Activated naive CD4-positive, alpha-beta T cell treated with anti-CD3 and anti-CD28 coated beads for 36 hours (primary cell): ENCODE measurements at places on chromosomes 11 and 22. TPM values are rescaled to one million over a fixed set of nuclear protein-coding genes. Genes with fewer than 3 reads are reported as not detected.

The SLC22A9 gene
- total RNA-seq: not detected

DNA sequence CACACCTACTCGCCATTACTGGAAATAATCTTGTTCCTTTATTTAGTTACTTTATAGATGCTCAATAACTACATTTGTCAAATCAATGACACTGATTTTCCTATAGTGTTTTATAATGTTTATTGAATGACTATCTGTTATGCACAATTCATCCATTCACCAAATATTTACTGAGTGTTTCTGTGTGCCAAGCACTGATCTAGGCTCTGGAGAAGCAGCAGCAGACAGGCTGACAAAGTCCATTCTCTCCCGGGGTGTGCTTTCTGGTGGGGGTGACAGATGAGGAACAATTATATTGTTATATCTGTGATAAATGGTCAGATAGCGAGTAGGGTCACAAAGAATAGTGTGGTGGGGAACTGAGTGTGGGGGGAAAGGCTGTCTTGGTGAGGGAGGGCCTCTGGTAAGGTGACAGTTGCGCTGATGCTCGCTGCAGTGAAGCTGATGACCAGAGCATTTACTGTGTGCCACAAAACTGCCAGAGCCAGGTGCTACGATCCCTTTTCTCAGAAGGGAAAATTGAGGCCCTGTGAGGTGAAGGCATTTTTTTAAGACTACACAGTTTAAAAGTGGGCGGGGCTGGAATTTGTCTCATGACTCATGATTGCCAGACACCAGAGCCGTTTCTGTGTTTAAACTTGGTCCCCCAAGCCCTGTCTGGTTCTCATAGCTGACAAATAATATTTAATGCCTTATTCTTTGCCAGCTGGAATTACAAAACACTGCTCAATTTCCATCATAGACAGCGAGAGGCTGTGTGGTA lies 10.2 kb downstream of the PACS1 start:
- H3K27me3 ChIP-seq: no peaks in the 10 kb centered on the region
- peak; percentile 90 for DNase-seq
- peak overlapping the region; percentile 78 for H3K4me3 ChIP-seq
- H3K36me3 ChIP-seq: peaks cover 19% of the 10 kb centered on the region
- H3K27ac ChIP-seq: peak overlapping the region; percentile 98

DNA sequence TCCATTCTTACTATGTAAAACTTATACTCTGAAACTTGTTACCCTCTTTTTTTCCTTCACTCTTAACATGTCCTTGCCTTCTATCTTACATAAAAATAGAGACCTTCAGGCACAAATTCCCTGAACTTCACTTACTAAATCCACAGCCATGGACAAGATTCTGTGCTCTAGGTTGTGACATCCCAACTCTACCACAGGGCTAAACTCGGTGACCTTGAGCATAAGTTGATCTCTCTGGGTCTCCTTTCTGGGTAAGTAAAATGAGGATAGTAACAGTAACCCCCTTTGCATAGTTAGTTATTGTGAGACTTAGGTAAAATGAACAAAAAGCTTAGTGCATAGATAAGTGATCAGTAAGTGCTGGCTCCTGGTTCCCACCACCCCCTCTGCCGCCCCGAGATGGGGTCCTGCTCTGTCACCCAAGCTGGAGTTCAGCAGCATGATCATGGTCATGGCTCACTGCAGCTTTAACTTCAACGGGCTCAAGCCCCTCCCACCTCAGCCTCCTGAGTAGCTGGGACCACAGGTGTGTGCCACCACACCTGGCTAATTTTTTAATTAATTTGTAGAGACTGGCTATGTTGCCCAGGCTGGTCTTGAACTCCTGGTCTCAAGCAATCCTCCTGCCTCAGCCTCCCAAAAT lies 20.1 kb downstream of the C11orf58 start:
- H3K4me1 ChIP-seq: peaks cover 19% of the 10 kb centered on the region
- H3K27me3 ChIP-seq: no peaks in the 10 kb centered on the region
- no peak overlapping the region for H3K4me3 ChIP-seq
- peaks cover 30% of the 10 kb centered on the region for H3K36me3 ChIP-seq

DNA sequence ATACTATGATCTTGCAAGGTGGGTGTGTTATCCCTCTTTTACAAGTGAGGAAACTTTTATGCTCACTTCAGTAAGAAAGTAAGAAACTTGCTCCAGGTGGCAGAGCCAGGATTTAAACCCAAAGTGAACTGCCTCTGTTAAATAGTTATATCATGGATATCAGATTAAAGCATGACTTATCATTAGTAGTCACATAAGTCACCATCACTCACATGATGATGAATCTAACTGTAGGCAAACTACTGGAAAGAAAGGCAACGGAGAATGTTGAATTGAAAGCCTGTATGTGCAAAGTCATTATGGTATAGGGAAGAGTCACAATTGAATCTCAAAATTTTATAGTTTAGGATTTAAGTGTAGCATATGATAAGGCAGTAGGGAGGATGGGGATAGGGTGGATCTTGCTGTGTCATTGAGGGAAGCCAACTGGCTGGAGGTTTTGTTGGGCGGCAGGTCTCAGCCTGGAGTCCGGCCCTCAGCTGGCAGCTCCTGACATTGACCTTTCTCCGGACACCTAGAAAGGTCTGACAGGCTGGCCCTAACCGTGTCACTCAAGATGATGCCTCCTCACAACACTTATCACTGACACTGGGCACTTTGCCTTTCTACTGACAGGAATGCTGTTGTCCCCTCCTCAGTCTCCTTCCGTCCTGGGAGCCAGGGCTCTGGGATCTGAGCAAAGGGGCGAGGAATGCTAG lies 98.3 kb downstream of the EMSY start:
- H3K36me3 ChIP-seq: peaks cover 34% of the 10 kb centered on the region
- no peak for DNase-seq
- H3K4me1 ChIP-seq: no peaks in the 10 kb centered on the region

The CARD16 gene
- 9.5 TPM for total RNA-seq

The RHBDD3 gene
- total RNA-seq: 20.5 TPM

The ADM gene
- total RNA-seq: 0.31 TPM

The EMID1 gene
- not detected for total RNA-seq

GRCh38 chr11:32023370-32024305 lies 67.2 kb upstream of the RCN1 start:
- no peak overlapping the region for H3K27ac ChIP-seq
- H3K27me3 ChIP-seq: peaks cover 7% of the 10 kb centered on the region
- H3K4me3 ChIP-seq: no peak overlapping the region
- H3K36me3 ChIP-seq: no peaks in the 10 kb centered on the region
- no peaks in the 10 kb centered on the region for H3K4me1 ChIP-seq

- no peak overlapping the region for H3K27ac ChIP-seq
- no peaks in the 10 kb centered on the region for H3K36me3 ChIP-seq
- H3K4me1 ChIP-seq: no peaks in the 10 kb centered on the region
- no peaks in the 10 kb centered on the region for H3K27me3 ChIP-seq
- no peak overlapping the region for H3K4me3 ChIP-seq
These were observed 125.5 kb upstream of the SERPIND1 start for GRCh38 chr22:20648306-20648903.

DNA sequence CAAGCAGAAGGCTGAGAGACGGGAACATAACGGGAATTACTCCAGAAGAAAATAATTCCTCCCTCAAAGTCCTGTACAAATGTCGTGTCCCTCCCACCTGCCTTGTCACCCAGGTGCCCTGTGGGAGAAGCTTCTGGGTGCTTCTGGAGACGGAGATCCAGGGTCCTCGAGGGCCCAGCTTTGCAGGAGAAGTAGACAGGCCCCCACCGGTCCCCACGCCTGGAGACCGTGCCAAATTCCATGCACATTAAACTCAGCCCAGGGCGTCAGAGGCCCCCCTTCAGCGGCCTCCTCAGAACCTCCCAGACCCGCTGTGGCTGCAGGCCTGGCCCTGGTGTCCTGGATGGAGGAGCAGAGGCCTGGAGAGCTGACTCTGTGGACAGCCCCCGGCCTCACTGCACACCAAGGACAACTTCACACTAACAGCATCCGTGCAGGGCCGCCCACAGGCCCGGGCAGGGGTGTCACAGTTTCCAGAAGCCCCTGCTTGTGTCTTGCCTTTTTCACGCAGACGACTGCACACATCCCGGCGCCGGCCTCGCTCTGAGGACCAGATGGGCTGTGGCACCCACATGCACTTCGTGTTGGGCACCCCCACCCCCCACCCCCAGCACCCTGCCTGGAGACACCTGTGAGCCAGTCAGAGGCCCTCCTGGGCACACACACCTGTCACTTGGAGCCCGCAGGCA lies 734.3 kb downstream of the BRD1 start:
- H3K27ac ChIP-seq: no peak overlapping the region
- H3K36me3 ChIP-seq: no peaks in the 10 kb centered on the region
- H3K4me1 ChIP-seq: no peaks in the 10 kb centered on the region

The PANX3 gene
- total RNA-seq: not detected

GRCh38 chr22:19117111-19117512 lies 5.1 kb downstream of the DGCR2 start:
- peaks cover 77% of the 10 kb centered on the region for H3K4me1 ChIP-seq
- no peak overlapping the region for H3K27ac ChIP-seq
- H3K36me3 ChIP-seq: no peaks in the 10 kb centered on the region

DNA sequence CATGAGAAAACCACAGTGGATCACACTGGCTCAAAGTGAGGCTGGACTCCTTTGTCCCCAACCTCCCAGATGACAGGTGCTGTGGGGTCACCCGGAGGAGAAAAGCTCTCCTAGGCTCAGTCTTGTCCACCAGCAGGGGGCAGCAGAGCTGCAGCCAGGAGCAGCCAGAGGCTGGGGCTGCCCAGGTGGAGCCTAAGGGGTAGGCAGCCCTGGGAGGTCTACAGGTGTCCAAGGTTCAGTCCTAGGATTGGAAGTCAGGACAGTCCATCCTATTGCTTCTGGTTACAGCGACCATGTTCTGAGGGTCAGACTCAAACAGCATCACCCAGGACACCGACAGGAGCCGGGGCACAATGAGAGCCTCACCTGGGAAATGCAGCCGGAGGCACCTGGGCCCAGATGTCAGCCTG lies 77.6 kb upstream of the IGLL5 start:
- H3K36me3 ChIP-seq: no peaks in the 10 kb centered on the region
- no peak overlapping the region for H3K27ac ChIP-seq
- peaks cover 12% of the 10 kb centered on the region for H3K4me1 ChIP-seq
- H3K4me3 ChIP-seq: no peak overlapping the region

The ZBED4 gene
- total RNA-seq: 13.1 TPM
